ENCODE measurements at places on chromosomes 16 and 17.

DNA sequence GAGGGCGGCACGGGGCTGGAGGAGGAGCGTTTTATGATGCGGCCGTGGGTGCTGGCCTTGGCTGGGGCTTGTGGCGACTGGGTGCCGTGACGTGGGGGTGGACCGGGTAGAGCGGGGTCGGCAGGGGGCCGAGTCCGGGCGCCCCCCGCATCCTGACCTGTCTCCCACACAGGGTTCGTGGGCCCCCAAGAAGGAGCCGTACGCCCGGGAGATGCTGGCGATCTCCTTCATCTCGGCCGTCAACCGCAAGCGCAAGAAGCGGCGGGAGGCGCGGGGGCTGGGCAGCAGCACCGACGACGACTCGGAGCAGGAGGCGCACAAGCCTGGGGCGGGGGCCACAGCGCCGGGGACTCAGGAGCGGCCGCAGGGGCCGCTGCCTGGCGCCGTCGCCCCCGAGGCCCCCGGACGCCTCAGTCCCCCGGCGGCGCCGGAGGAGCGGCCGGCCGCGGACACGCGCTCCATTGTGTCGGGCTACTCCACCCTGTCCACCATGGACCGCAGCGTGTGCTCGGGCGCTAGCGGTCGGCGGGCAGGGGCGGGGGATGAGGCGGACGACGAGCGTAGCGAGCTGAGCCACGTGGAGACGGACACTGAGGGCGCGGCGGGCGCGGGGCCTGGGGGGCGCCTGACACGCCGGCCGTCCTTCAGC is 81.6 kb downstream of the ARHGAP23 start:
- DNase-seq, result peak; percentile 72

DNA sequence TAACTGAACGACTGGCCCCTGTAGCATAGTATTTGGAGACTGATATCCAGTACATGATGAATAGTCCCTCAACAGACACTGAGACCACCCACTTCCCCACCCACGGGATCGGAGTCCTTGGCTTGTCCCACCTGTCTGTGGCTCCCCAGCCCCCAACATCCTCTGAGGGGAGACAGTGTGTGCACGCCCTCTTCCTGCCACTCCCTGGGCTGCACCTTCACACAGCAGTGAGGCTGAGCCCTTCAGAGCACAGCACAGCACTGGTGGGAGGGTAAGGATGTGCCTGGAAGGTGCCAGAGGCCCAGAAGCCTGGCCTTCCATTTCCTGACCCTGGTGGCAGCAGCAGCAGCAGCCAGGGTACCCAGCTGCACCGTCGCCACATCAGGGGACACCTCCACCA is 11.0 kb downstream of the DNASE1 start:
- DNase-seq, result peak; percentile 15

DNA sequence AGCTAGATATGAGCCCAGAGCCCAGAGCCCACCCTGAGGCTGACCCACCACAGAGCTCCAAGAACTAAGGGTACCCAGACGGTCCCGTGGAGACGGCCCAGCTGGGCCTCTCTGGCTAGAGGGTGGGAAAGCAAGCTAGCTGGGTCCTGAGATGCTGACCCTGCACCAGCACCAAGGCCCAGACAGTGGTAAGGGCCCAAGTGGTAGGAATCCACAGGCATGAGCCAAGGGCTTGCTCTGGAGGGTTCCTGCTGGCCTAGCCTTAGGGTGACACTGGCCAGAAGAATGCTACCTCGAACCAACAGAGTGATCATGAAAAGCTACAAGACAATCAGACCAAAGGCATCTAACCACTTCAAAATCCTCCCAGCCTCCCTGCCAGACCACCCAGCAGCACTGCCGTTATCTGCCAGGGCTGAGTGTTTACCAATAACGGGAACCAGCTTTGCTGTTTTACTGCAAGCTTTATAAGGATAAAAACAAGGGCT is 13.2 kb downstream of the HIC1 start:
- no peak for DNase-seq

DNA sequence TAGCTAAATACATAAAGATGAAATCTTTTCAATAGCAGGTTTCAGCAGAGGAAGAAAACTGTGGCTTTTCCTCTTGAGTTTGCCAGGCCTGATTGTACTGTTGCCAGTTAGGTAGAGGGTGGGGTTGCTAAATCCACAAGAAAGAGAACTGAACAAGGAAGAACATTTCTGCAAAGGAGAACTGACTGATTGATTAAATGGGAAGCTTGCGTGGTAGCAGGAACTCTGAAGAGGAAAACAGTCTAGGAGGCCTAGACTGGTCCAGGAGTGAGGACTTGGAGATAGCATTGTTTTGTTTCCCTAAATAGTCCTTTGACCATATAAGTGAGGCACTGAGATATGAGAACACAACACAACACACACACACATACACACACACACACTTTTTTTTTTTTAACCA is 18.8 kb downstream of the LRRC36 start:
- no peak for DNase-seq

GRCh38 chr17:72665852-72666851 is 426.3 kb downstream of the SLC39A11 start:
- DNase-seq, result no peak

DNA sequence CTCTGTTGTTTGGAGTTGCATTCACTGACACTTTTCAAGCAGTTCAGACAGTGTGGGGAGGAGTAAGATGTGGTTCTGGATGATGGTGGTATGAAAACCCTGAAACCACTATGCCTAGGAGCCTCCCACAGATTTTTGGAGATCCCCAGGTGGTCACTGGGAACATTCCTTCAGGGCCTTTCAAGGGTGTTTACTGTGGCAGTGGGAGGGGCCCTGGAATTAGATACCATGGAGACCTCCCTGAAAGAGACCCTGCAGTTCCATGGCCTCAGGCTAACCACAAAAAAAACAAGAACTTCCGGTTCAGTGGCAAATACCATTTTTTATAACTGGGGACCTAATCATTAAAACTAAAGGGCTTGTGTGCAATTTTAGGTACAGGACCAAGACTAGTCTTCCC is 79.9 kb downstream of the TMEM100 start:
- DNase-seq, result no peak

- DNase-seq, result no peak
Observed at GRCh38 chr16:86971251-86971650, 345.9 kb downstream of the C16orf95 start.

DNA sequence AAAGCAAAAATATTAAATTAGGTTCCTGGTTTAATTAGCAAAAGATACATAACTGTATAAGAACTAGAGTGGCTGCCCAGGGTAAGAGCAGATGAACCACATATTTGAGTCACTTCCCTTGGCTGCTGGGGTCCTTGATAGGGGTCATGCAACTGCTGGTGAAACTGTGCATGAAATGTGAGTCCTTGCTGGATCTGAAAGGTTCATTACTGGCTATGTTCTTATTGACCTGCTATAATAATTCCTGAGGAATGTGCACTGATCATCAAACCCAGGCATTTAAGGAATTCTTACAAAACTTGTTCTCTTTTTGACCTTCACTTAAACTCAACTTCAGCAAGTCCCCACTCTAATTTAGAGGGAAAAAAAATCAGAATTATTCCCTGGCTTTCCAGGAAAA is 183.4 kb downstream of the ZNF18 start:
- DNase-seq, result no peak

- peak; percentile 88 for DNase-seq
Observed at GRCh38 chr17:64262198-64262999, 661 bp downstream of the TEX2 start.

DNA sequence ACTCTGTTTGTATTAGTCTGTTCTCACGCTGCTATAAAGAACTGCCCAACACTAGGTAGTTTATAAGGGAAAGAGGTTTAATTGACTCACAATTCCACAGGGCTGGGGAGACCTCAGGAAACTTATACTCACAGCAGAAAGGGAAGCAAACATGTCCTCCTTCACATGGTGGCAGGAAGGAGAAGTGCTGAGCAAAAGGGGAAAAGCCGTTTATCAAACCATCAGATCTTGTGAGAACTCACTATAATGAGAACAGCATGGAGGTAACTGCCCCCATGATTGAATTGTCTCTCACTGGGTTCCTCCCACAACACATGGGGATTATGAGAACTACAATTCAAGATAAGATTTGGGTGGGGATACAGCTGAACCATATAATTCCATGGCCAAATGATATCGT is 30.9 kb downstream of the ABCC1 start:
- no peak for DNase-seq

DNA sequence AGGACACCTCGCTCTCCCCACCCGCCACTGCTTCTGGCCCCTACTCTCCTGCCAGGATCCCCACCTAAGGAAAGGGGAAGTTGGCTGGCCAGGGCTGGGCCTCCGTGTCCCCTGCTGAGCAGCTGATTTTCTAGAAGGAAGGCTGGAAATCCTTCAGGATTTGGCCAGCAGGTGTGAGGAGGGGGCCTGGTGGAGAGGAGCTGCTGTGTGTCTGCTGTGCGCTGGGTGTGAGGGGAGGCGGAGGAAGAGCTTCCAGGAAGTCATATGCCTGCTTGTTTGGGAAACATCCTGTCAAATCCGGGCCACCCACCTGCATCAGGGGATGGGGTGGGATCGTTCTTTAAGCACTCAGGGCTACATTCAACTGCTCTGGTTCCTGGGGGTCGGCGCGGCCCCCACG is 28.6 kb downstream of the TPSG1 start:
- no peak for DNase-seq

DNA sequence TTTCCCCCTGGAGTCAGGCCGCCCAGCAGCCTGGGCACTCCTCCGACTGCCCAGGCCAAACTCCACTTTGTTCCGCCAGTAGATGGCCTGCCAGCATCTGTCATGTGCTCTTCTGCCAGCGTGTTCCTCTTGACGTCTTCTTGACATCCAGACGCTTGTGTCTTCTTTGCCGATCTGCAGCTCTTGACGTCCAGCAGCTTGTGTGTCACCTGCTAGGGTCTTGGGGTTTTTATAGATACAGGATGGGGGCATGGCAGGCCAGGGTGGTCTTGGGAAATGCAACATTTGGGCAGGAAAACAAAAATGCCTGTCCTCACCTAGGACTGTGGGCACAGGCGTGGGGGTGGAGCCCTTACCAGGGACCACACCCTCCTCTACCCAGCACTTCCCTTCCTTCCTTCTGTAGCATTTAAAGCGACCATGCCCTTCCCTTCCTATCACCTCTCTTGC is 88.7 kb downstream of the BMERB1 start:
- DNase-seq, result no peak

- DNase-seq, result no peak
Observed at GRCh38 chr16:81492311-81492761, 47.7 kb downstream of the CMIP start.

DNA sequence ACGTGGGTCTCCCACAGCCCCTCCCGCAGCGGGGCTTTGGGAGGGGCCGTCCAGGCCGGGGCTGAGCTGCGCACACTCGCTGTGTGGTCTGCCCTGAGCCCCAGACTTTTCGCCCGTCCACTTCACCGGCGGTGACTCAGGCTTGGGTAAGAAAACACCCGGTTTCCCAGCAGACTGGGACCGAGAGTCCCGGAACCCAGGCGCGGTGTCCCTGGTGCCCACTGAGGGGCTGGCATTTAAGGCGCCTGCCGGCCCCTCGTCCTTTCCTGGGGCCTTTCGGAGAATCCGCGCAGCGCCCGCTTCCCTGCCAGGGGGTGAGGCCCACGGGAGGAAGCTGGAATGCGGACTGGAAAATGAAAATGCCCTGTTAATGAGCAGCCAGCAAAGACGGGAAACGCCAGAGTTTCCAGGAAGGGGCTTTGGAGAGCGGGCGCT is 100.3 kb downstream of the C16orf95 start:
- no peak for DNase-seq

GRCh38 chr16:354971-355461 is 2.5 kb upstream of the AXIN1 start:
- DNase-seq, result no peak

GRCh38 chr16:11744075-11744470 is 1.4 kb upstream of the TXNDC11 start:
- no peak for DNase-seq

- no peak for DNase-seq
Observed at GRCh38 chr16:85017151-85017550, 5.8 kb upstream of the ZDHHC7 start.

DNA sequence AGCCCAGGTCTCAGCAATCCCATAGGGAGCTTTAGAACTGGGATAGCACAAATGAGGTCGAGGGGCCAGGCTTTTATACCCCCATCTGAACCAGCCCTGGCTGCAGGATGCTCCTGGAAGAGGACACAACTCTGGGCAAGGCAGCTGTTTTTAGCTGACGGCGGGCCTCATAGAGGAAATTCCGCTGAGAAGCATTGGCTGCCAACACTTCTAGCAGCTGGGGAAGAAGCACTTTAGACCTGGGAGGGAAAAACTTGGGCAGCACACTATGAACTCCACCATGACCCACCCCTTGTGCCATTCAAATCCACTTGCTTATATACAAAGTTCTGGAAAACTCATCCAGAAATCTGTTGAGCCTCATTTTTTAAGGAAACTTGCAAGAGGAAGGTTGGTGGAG is 5.0 kb downstream of the CCL11 start:
- DNase-seq, result no peak

DNA sequence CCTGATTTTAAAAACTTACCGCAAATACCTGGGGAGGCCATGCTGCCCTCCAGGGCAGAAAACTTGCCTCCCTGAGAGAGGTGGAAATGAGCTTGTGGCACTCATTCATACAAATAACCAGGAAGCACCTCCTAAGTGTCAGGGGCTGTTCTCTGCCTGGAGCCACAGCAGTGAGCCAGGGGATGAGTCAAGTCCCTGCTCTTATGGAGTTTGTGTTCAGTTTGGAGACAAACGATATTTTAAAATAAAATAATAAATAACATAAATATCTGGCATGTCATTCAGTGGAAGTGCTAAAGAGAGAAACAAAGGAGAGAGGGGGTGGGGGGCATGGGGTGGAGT is 313.8 kb downstream of the C16orf95 start:
- no peak for DNase-seq

- no peak for DNase-seq
Observed at GRCh38 chr17:57615836-57616757, 129.0 kb downstream of the CCDC182 start.

- DNase-seq, result no peak
Observed at GRCh38 chr17:44281570-44281969, 13.6 kb upstream of the SLC4A1 start.

GRCh38 chr16:20879175-20880040 is 20.8 kb downstream of the DCUN1D3 start:
- no peak for DNase-seq

DNA sequence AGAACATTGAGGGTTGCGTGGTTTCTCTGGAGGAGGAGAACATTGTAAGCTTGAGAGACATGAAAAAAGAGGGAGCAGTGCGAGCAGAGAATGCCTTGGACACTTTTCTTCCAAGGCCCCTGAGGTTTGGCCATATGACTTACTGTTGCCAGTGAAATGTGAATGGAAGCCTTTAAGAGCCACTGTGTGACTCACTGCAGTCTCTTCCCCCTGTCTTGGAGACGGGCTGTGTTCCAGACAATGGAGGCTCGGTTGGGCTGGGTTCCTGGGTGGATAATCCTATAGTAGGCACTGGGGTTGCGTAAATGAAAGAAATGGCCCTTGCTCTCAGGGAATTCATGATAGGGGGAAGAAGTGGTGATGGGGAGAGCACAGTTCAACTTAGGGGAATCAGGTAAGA is 75.5 kb downstream of the SHISA9 start:
- no peak for DNase-seq

GRCh38 chr17:83012200-83012785 is 67.1 kb upstream of the METRNL start:
- peak; percentile 41 for DNase-seq

GRCh38 chr16:79723583-79724168 is 123.1 kb upstream of the MAF start:
- DNase-seq, result no peak

GRCh38 chr17:79420318-79421243 is 190.3 kb downstream of the RBFOX3 start:
- DNase-seq, result no peak

- DNase-seq, result no peak
Observed at GRCh38 chr17:74471341-74471740, 4.9 kb downstream of the CD300A start.
